ENCODE measurements at places on chromosomes 5 and 9.
A peak's percentile ranks its signal among the peaks of the same experiment; 100 is the strongest.

DNA sequence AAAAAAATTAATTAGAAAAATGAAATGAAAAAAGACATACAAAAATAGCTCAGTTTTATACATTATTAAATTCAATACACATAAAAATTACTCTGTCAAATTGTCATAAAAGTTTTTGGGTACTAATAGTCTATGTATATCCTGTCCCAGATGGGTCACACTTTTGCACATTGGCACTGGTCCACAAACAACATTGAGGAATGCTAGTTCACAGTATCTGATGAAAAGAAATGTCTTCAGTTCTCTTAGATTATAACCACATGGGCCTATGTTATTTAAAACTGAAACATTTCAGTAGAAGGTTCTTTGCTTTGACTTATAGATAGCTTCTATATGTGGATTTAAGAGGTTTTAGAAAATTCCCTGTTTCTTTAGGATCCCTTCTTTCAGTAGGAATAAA, 39.8 kb downstream of the LNPEP start:
- no peak for DNase-seq

DNA sequence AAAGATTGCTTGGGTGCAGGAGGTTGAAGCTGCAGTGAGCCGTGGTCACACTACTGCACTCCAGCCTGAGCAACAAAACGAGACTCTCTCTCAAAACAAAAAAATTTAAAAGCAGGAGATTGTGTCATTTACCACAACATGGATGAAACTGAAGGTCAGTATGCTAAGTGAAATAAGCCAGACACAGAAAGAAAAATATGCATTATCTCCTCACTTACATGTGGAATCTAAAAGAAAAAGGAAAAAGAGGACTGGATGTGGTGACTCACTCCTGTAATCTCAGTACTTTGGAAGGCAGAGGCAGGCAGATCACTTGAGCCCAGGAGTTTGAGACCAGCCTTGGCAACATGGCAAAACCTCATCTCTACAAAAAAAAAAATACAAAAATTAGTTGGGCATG, 146.8 kb upstream of the DAPK1 start:
- DNase-seq: no peak

DNA sequence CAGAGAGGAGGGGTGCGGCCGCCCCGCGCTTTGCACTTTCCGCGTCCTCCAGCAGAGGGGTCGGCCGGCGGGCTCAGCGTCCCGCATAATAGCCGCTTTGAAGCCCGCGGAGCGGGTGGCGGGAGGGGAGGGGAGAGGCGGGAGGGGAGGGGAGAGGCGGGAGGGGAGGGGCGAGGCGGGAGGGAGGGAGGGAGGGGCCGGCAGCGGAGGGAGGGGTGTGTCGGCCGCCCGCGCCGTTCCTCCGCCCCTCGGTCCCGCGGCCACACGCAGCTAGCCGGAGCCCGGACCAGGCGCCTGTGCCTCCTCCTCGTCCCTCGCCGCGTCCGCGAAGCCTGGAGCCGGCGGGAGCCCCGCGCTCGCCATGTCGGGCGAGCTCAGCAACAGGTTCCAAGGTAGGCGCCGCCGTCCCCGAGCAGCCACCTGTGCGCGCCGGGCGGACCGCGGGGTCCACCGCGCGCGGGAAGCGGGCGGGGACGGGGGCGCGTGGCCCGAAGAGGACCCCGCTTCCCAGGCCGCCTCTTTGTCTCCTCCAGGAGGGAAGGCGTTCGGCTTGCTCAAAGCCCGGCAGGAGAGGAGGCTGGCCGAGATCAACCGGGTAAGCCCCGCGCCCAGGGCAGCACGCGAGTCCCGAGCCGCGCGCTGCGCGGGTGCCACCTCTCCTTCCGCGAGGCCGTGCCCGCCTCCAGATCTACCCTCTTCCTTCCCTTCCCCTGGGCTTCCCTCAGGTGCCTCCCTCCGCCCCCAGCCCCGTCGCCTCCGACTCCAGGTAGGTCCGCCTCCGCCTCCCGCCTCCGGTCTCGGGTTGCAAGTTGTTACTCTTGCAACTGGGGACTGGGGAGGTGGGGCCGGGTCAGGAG, at the start of gene AIF1L:
TSS of gene AIF1L (plus strand) at position 263 of the 857 bp plus-strand sequence. CDS start at position 362, 99 bp downstream.
- DNase-seq: no peak

GRCh38 chr5:131104169-131104808, 60.8 kb downstream of the HINT1 start:
- DNase-seq: no peak

- DNase-seq: no peak
These were observed 4.7 kb downstream of the GNAQ start for GRCh38 chr9:78026947-78027346.

- no peak for DNase-seq
These were observed 47.2 kb downstream of the PCSK5 start for GRCh38 chr9:75937521-75938258.

DNA sequence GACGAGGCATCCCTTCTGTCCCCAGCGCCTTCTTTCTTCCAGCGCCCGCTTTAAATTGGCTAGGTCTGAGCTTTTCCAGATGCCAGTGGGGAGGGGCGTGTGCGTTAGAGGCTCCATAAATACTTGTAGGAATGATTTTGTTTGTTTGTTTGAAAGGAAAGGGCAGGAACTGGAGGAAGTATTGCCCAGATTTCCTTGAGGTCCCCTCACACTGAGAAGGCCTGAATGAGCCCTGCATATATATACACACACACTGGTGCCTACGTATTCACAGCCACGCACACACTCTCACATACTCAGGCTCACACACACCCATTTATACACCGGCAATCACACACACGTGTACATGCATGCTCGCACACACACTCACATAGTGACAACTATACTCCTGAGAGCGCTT, 1.0 kb upstream of the SLIT3 start:
- DNase-seq: no peak

- DNase-seq: peak; percentile 57
These were observed at the start of gene RASGEF1C for GRCh38 chr5:180209137-180209581. RASGEF1C (minus strand) TSS chr5:180209211; CDS start chr5:180138052, 71,159 bp downstream.

DNA sequence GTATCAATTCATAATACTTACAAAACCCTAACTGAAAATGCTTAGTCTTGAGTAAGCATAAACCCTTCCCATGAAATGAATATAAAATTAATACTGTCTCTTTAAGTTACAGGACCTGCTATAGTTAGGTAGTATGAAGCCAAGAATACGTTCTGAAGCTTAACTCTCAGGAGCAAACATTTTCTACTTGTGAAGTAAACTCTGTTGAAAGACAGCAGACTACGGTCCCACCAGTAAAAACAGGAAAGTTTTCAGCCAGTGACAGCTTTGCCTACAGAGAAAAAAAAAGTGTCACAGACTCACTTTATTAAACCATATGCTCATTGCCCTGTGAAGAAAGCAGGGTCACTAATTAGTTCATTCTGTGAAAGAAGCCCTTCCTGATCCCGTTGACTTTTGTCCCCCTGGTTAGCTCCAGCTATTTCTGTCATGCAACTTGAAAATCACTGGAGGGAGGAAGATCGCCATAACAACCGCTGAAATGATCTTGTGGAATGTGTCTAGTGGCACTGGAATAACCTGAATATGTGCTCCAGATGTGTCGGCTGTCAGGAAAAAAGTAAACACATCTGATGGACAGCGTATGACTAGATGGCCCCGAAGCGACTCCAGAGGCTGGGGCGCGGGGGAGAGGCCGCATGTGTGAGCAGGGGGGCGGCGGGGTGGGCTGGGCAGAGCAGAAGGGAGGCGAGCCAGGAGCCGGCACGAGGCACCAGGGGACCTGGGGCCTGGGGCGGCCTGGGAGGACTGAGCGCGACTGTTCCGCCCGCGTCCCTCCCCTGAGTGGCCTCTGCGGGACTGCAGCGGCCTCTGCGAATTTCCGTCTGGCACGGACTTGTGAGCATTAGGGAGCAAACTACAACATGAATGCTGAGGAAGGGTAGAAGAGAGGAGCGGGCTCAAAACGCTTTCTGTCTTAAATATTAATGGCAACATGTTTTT, 41.9 kb downstream of the BNC2 start:
- no peak for DNase-seq

GRCh38 chr5:11941566-11941965, 37.3 kb upstream of the CTNND2 start:
- DNase-seq: no peak

- DNase-seq: no peak
These were observed 12.5 kb upstream of the ARSI start for GRCh38 chr5:150315245-150315644.

- DNase-seq: no peak
These were observed 43.5 kb downstream of the LPAR1 start for GRCh38 chr9:110994771-110995241.

DNA sequence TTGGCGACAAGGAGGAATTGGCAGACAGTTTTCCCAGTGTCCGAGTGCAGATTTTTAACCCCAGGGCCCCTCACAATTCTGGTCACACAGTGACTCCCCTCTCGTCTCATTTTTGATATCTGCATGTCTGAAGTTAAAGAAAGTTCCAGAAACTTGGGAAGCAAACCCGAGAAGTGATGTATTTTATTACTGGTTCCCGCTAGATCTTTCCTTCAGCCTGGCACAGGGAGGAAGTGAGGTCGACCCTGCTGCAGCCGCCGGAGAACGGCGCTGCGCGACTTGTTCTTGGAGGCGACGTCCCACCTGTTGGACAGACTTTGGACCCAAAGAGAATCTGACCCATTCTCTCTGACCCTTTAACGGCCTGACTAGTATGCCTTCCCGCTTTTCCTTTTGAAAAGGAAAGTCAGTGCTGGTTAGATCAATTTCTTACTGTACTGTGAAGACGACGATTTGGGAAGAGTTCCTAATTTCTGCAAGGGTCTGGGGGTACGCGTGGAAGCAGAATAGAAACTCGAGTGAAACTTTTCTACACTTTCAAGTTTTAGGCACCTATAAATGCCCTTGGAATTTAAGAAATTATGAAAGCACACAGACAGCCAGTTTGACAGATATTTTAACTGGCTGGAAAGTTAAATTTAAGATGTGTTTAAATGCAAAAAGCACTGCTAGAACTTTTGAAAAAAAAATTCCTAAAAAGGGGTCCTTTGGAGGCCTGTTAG, 744 bp downstream of the OTULIN start:
- no peak for DNase-seq

DNA sequence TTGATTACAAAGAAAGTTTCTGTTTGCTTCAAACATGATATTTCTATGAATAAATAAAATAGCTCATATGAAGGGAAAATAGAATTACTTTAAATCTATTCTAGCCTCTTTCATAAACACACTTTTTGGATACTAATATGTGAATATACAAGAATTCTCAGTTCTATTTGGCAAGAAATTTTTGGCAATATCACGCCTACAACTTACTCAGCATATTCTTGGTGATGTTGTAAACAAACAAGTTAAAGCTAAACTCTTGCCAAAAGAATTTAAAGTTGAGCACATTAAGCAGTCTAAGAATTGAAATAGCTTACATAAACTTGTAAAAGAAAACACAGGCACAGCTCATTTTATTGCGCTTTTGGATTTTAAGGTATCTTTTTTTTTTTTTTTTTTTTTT, 209.8 kb downstream of the CDH12 start:
- DNase-seq: no peak

GRCh38 chr9:13648676-13649075, 369.2 kb upstream of the MPDZ start:
- no peak for DNase-seq

DNA sequence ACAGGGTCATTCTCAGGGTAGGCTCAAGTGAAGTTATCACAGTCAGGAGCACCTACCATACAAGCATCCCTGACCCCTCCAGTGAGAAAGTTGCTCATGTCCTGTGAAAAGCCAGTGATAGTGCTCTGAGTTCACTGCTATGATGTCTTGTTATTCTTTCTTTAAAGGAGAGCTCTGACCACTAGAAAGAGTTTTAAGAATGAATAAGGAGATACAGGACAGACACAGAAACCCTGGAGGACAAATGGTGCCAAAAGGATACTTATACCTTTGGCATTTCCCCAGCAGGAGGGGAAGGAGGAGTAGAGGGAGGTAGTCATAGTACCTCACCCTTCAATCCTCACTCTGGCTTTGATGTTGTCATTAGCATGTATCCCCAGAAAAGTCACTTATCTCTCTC, 84.0 kb upstream of the AGXT2 start:
- no peak for DNase-seq

DNA sequence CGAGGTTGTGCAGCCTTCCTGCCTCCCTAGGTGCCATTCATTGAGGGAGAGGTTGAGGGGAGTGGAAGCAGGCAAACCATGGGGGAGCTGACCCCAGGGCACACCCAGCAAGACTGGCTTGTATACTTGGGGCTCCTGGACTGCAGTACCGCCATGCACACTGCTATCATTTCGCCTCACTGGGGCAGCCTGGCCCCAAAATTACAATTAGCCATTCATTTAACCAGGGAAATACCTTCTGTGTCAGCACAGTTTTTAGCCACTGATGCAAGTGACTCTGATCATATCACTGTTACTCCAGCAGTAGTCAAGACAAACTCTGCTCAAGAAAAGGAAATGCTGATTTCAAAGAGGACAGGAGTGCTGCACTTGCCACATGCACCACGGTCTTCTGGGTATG, 109.7 kb downstream of the TRIO start:
- DNase-seq: no peak

DNA sequence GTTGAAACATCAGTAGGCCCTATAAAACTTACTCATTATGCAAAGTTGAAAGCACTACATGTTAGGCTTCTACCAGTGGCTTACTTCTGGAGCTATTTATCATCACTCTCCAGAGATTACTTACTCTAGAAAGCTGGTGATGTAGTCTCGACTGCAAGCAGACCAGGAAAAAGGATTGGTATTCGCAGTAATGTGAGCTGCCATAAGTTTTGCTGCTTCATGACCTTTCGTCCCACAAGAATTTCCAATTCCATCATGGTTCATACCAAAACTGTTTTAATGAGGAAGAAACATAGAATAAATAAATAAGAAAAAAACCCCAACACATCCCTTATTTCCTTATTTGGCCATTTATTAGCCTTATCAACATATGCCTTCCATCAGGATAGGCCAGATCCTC, 181.9 kb downstream of the ADAMTS6 start:
- DNase-seq: no peak

- DNase-seq: no peak
These were observed 188.9 kb upstream of the RPS23 start for GRCh38 chr5:82466986-82467561.

DNA sequence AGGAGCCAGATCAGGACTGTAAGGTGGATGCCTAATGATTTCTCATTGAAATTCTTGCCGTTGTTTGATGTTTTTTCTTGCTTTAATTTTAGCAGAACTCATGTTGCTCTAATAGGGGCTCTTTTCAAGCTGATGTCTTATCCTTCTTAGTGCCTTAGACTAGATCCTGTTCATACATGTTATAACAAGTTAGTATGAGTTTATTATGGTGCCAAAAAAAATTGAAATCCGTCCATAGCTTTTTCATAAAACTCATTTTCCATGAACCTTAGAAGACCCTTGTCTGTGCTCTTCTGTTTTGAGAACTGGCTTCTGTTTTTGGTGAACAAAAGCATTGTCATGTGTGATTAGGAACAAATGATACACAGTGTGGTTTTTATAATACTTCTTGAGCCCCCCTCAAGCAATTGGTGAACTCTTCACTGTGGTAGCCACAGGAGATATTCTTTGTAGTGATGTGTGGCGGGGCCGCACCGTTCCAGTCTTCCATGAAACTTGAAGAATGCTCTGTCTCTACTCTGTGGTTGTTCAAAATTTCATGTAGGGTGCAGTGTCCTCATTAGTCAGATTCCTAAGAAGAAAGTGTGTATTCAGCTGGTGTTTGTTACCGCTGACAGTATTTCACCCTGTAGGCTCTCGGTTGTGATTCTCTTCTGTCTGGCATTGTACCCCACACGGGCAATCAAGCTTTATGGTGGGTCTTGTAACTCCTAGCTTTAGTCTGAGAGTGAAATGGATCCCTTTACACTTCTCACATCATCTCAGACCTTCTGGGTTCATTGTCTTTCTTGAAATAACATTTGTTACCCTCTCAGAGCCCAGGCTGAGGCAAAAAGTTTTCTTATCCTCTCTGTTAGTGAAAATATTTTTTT, 10.7 kb downstream of the OTULIN start:
- no peak for DNase-seq

Measured in stimulated activated CD4-positive, alpha-beta T cell treated with anti-CD3 and anti-CD28 coated beads, TNF-alpha, amount 100 ng/mL, for 1 hour (primary cell).